ENCODE measurements at places on chromosomes 1 and 21. TPM values are rescaled to one million over a fixed set of nuclear protein-coding genes. Genes with fewer than 3 reads are reported as not detected.

DNA sequence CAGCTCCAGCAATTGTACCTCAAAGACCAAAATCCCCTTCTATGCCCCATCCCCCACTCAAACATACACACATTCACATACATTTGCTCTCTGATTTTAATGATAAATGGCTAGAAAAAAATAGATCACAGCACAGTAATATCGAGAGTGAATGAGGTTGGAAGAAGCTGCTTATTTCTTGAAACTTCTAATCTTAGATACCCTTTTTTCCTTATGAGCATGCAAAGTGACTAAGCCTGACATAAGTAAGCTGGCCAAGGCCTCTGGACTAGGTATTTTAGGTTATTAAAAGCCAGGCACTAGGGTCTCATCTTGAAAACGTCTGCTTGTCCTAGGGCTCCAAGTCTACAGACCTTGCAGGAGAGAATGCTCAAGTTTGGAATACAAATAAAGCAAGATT, 133.6 kb downstream of the TGFBR3 start:
- no peak for DNase-seq

Gene SLC9C2
- total RNA-seq: not detected

Gene TCP10L
- total RNA-seq: 0.53 TPM

GRCh38 chr21:39667353-39667891, 54.7 kb downstream of the B3GALT5 start:
- no peak for DNase-seq

- DNase-seq: no peak
Observed at GRCh38 chr1:193141804-193142203, 20.0 kb downstream of the CDC73 start.

DNA sequence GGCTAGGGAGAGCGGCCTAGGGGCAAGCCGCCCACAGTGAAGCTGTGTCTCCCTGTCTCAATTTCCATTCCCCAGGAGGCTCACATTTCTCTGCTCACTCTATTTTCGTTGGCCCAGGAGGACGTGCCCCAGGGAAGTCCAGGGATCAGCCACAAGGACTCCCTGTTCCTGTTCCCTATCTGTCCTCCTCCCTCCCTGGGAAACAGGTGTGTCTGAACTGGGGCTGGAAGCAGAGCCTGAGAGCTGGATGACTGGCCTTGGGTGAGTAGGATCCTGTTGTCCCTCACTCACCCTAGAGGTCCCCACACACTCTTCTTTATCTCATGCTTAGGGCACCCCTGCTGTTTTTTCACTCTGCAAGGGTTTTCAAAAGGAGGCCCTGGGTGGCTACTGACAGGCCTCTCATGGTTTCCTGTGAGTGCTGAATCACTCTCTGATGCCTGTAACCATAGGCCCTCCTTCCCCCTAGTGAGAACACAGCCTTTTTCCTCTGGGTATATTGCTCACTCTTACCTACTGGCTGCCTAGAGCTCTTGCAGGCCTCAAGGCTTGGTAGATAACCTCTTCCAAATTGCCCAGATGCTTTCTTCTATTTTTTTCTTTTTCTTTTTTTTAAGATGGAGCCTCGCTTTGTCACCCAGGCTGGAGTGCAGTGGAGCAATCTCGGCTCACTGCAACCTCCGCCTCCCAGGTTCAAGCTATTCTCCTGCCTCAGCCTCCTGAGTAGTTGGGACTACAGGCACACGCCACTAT, 3.3 kb upstream of the UTP11 start:
- DNase-seq: no peak

- no peak for DNase-seq
Observed at GRCh38 chr1:23383577-23384311, 14.1 kb upstream of the ZNF436 start.

GRCh38 chr1:181659321-181659957, 176.1 kb downstream of the CACNA1E start:
- DNase-seq: no peak

DNA sequence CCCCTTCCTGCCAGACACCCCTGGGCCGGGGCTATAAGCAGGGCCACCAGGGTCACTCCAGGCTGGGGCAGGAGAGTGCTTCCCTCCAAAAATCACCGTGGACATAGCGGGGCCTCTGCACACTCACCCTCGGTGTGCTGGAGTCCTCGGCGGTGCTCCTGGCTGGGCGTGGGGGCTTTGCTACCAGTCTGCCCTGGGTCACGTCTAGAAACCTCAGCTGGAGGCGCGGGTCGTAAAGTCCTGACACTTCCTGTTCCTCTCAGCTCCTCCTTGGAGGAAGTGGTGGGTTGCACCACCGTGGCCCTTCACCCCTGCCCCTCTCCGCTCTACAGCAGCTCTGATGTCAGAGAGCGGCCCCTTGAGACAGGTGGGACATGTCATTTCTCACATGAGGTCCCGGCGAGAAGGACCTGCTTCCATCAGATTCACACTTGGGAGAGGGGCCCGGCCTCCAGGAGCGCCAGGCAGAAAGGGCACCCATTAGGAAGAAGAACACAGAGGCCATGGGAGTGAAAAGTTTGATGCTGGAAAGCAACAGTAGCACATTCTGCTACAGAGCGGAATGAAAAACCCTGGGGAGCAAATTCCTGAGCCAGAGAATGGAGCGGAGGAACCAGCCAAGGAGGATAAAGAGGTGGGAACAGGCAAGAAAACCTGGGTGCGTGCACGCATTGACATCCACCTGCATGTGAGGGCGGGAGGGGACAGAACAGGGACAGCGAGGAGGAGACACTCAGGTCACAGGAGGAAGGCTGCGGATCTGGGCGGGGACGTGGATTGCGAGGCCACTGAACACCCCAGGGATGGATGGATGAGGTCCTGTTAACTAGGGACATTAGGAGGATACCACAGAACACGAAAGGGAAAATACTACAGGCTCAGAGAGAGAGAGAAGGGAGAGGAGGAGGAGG, at the start of gene ITGB2:
ITGB2 (minus strand) TSS at position 206 of the 911 bp plus-strand sequence. CDS start 10,117 bp downstream, outside the sequence.
- DNase-seq: no peak

Measured in urinary bladder (tissue), 4 donors.